HT1080 (cell line): ENCODE measurements at places on chromosomes 1 and 21. TPM values are rescaled to one million over a fixed set of nuclear protein-coding genes. Genes with fewer than 3 reads are reported as not detected.

SPRR2B gene
- total RNA-seq: not detected in 2 replicates

TNNI3K gene
- total RNA-seq: 0.95 TPM in 1 of 2 replicates, not detected in the other

ARHGEF16 gene
- total RNA-seq: 0.05 and 0.23 TPM in 2 replicates

GBP5 gene
- 0.13 and 0.18 TPM in 2 replicates for total RNA-seq

LZIC gene
- total RNA-seq: 22.4 and 24.2 TPM in 2 replicates

- no peak for DNase-seq
Measured at GRCh38 chr1:66360285-66360724, 173.6 kb upstream of the SGIP1 start.

GRCh38 chr1:38576241-38576640, 283.3 kb downstream of the RRAGC start:
- no peak for DNase-seq

DNA sequence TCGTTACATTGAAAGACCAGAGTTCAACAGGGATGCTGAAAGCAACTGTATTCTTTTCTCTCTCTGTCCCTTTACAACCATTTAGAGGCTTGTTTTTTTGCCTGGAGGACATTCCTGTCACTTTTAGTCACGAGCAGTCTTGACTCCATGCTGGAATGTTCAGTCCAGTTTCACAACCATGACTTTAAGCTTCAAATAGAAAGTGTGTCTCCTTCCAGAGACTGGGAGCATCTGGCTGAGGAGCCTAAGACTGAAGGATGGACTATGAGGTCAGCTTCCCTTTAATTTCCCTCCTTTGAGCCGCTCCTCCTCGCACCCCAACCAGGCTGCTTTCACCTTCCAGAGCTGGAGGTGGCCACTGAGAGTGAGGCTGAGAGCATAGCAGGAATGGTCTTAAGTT, 10.5 kb upstream of the RYR2 start:
- DNase-seq: no peak

DNA sequence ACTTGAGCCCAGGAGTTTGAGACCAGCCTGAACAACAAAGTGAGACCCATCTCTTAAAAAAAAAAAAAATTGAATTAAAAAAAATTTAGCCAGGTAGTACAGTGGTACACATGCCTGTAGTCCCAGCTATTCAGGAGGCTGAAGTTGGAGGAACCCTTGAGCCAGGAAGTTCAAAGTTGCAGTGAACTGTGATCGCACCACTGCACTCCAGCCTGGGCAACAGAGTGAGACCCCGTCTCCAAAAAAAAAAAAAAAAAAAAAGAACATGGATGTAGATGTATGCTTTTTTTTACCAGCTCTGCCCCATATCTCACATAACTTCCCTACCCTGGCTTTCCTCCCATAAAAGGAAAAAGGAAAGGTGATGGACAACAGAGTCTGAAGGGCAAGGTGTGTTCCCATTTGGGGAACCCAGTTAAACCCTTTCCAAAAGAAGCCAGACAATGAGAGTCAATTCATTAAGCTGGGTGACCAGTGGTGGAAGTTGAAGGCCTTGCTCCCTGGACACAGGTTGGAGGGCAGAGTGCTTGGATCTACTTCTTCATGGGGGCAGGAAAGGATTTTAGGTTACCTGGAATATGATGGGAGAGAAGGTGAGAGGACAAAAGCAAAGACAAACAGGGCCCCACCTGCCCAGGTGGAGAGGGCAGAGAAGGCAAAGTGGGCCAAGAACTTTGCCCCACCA, 2.9 kb downstream of the KRTCAP2 start:
- no peak for DNase-seq

DNA sequence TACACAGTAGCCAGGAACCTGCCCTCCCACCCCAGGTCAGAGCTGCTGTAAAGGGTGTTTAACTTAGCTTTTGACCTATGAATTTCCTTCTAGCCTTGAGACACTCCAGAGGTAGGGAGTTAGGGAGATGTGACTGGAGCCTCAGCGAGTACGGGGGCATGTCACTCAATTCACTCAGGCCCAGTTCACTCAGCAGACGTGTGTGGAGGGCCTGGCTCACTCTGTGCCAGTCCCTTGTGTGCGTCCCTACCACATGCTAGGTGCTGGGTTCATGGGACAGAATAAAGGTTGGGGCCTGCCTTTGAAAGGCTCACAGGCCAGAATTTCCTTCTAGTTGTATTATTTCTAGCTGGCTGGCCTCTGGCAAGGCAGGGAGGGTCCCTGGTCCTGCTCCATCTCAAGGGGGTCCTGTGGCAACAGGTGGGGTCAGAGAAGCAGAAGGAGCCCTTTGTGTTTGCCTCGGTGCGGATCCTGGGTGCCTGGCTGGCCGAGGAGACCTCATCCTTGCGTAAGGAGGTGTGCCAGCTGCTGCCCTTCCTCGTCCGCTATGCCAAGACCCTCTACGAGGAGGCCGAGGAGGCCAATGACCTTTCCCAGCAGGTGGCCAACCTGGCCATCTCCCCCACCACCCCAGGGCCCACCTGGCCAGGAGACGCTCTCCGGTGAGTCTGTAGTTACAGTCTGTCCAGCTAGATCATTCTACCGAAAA, 4.5 kb downstream of the NCDN start:
- no peak for DNase-seq

DNA sequence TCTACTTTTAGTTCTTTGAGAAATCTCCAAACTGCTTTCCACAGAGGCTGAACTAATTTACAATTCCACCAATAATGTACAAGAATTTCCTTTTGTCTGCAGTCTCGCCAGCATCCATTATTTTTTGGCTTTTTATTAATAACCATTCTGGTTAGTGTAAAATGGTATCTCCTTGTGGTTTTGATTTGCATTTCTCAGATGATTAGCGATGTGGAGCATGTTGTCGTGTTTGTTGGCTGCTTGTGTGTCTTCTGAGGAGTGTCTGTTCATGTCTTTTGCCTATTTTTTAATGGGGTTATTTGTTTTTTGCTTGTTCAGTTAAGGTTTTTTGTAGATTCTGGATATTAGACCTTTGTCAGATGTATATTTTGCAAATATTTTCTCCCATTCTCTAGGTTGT, 131.5 kb downstream of the MAST2 start:
- no peak for DNase-seq

DNA sequence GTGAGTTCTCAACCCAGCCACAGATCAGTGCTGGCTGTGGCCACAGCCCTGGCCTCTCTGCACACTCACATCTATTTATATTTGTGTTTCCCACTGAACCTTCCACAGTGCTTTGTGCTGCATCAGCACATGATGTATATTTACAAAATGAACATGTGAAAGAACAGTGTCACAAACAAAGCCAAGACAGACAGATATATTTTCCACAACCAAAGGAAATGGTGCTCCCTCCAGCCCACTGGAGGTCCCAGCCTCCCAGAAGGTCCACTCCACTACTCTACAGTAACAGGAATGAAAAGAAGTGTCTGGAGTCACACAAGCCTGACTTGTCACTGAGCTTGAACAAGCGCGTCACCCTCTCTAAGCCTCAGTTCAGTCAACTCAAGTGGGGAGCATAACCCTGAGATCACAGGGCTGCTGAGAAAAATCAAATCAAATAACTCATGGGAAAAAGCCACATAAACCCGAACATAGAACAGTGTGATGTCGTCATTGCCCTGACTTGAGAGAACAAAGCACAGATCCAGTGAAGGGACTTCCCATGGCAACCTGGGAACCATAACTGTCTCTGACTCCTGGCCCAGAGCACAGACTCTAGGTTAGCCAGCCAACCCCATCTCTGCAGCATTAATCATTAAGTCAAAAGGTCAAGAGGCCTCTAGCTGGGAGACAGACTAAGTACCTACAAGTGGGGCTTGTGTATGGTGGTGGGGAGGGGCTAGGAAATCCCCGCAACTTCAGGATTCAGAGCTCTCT, 121.2 kb downstream of the TRABD2B start:
- peak; percentile 57 for DNase-seq

GRCh38 chr21:28944296-28944695, 48.4 kb downstream of the LTN1 start:
- no peak for DNase-seq

GRCh38 chr1:6511056-6511455, 19.6 kb upstream of the PLEKHG5 start:
- no peak for DNase-seq

DNA sequence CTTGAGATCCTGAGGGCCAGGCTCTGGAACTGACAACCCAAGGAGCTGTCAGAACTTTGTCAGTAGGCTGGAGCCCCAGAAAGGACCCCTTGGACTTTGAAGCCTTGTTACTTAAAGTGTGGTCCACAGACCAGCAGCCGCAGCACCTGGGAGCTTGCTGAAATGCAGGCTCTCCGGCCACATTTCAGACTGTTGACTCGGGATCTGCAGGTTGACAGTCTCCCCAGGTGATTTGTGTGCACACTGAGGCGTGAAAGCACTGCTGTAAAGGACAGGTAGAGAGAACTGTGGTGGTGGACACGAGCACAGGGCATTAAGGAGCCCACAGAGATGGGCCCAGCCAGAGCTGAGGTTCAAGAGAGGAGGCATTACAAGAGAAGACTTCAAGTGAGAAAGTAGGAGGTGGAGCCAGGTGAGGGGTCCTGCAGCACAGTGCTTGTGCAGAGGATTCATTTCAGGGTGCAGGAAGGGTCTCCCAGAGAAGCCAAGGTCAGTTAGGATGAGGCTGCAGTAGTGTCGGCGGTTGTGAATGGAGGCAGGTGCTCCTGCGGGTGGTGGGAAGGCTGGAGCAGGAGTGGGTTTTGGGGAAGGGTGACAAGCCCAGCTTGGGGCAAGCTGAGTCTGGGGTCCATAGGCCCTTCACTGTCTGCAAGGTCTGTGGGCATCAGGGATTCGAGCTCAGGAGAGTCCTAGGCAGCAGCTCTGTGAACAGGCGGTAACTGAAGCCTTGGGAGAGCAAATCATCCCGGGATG, 4.6 kb downstream of the HYI start:
- DNase-seq: no peak
